Activated T-cell treated with anti-CD3 and anti-CD28 coated beads, Interleukin-2, amount 50 U/mL, for 72 hours (primary cell): ENCODE measurements at places on chromosomes 16 and 17. TPM values are rescaled to one million over a fixed set of nuclear protein-coding genes. Genes with fewer than 3 reads are reported as not detected.

The ADAMTS18 gene
- not detected for total RNA-seq

The ITGB3 gene
- total RNA-seq: not detected

DNA sequence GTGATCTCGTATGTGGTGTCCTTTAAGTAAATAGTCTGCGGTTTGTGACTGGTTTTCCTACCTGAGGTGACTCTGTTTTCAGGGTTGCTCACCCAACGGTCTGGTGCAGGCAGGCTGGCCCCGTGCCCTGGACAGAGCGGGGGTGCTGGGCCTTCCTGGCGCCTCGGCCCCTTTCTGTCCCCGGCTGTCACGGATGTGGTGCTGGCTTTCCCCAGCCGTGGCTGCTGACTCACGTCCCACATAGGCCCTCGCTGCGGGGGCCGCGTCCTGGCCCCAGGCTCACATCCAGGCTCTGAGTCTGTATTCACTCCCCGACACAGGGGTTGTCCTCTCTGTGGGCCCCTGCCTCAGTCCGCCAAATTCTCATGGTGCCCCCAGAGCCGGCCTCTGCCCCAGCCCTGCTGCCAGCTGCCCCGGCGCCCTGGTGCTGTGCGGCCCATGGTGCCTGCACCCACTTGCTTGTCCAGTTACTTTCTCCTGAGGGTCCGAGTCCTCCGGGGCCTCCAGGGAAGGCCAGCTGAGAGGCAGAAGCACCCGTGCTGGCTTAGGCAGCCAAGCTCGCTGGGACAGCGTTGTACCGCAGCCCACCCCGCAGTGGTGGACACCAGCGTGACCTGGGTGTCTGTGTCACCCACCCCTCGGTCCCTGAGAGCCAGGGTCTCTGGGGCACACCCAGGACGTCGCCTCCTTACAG, 5.9 kb downstream of the CHMP6 start:
- DNase-seq: no peak
- H3K4me1 ChIP-seq: peaks cover 14% of the 10 kb centered on the region
- no peak overlapping the region for H3K27ac ChIP-seq
- peaks cover 6% of the 10 kb centered on the region for H3K27me3 ChIP-seq
- peaks cover 2% of the 10 kb centered on the region for H3K36me3 ChIP-seq

DNA sequence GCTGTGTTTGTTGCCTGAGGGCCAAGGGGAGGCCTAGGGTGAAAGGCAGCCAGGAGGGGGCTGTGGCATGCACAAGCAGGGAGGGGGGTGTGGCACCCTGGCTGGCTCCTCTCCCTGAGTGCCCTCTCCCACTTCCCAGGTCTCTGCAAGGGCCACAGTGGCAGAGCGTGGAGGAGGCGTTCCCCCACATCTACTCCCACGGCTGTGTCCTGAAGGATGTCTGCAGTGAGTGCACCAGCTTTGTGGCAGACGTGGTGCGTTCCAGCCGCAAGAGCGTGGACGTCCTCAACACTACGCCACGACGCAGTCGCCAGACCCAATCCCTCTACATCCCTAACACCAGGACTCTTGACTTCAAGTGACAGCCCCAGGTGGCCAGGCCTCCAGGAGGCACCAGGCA, 3.5 kb upstream of the TCF25 start:
- H3K36me3 ChIP-seq: peaks cover 12% of the 10 kb centered on the region
- no peak overlapping the region for H3K27ac ChIP-seq
- DNase-seq: no peak

GRCh38 chr17:63714550-63715277, 14.8 kb upstream of the LIMD2 start:
- peaks cover 9% of the 10 kb centered on the region for H3K4me1 ChIP-seq
- H3K4me3 ChIP-seq: no peak overlapping the region
- no peak for DNase-seq
- peaks cover 5% of the 10 kb centered on the region for H3K36me3 ChIP-seq
- no peaks in the 10 kb centered on the region for H3K27me3 ChIP-seq
- H3K27ac ChIP-seq: no peak overlapping the region

DNA sequence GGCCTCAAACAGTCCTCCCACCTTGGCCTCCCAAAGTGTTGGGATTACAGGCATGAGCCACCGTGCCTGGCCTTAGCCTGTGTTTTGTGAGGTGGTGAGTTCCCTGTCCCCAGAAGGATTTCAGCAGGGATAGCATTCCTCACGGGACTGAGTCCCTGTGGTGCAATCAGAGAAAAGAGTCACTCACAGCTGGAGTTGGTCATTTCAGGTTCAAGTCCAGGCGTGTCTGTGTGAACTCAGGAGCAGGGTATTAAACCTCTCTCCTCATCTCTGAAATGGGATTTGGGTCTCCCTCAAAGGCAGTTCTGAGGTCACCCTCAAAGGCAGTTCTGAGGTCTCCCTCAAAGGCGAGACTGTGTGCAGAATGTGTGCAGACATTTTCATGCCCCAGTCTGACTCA, 28.6 kb downstream of the NPTX1 start:
- no peaks in the 10 kb centered on the region for H3K4me1 ChIP-seq
- H3K4me3 ChIP-seq: no peak overlapping the region
- H3K36me3 ChIP-seq: no peaks in the 10 kb centered on the region
- H3K27ac ChIP-seq: no peak overlapping the region
- no peak for DNase-seq

GRCh38 chr17:76948726-76949342, 80.6 kb downstream of the MGAT5B start:
- H3K36me3 ChIP-seq: no peaks in the 10 kb centered on the region
- no peak overlapping the region for H3K4me3 ChIP-seq
- H3K27me3 ChIP-seq: no peaks in the 10 kb centered on the region
- no peaks in the 10 kb centered on the region for H3K4me1 ChIP-seq
